Posterior vena cava (tissue), 2 donors: ENCODE measurements at places on chromosomes 13 and 19.

DNA sequence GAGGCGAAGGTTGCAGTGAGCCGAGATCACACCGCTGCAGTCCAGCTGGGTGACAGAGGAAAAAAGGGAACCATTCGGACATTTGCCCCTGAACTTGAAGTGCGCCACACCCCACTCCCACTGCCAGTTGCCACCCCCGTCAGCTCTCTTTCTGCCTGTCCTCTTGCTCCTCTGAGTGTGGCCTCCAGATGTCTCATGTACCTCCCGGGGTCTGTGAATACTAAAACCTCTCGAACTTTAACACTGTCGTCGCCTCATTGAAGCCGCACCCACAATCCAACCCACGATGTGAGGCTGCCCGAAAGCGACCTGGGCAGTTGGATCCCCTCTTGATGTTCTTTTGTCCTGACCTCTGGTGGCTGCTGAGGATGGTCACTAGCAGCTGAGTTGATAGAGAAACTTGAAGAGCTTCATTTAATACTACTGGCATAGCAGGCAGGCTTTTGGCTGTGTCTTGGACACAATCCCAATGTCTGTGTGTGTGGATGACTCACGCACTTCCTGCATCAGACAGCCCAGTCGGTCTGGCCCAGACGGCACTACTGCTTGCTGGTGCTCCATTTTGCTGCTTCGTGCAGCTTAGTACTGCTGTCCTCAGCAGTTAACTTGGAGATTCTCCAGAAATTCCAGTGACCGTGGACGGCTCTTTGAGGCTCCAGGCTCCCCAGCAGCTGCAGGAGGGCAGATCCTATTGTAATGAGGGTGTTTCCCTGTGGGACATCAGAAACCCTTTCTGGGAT lies 4.2 kb downstream of the FPR3 start:
- DNase-seq, result peak; percentile 96

GRCh38 chr13:24274452-24275021 lies 34.8 kb upstream of the C1QTNF9 start:
- no peak for DNase-seq

- no peak for DNase-seq
Observed at GRCh38 chr13:21010621-21011020, 50.8 kb downstream of the LATS2 start.

DNA sequence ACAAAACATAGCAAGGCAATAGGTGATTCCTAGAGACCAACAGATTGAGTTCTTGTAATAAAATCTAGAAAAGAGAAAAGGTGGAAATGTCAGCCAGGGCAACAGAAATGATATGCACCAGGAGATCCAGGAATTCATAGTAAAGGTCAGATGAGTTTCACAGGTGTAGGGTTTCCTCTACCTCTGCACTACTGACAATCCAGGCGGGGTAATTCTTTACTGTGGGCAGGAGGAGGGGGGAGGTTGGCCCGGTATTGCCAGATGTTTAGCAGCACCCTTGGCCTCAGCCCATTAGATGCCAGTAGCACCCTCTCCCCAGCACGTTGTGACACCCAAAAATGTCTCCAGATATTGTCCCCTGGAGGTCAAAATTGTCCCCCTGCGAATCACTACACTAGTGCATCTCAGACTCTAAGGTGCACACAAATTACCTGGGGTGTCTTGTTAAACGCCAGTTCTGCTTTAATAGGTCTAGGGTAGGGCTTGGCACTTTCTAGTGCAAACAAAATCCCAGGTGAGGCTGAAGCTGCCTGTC lies 3.5 kb upstream of the UBAC2 start:
- no peak for DNase-seq

DNA sequence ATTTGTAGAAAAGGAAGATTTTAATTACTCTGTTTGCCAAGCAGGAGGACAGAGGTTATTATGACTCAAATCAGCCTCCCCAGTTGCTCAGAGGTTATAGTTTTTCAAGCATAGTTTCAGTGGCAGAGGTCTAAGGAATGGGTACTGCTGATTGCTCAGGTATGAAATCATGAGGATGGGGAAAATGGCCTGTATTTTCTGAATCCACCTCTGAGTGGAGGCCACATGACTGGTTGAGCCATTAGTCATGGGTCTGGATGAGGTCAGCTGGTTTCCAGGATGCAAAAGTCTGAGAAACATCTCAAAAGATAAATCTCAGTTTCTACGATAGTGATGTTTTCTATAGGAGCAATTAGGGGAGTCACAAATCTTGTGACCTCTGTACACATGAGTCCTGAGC lies 62.8 kb upstream of the CEACAM8 start:
- no peak for DNase-seq

DNA sequence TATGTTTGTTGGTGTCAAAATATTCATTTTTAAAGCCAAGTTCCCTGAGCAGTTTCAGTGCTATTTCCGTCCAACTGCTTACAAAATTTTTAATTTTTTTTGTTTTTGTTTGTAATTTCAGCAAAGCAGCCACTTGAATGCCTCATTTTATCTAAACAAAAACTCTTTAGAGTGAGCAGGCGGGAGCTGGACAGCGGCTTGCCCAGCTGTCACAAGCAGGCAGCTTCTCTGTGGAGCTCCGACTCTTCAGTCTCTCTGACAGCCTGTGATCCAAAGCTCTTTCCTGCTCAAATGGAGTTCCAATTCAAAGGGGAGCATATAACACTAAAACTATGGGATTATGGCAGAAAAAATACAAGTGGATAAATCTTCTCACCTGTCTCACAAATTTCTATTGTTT lies 618.3 kb upstream of the PCDH20 start:
- DNase-seq, result no peak

DNA sequence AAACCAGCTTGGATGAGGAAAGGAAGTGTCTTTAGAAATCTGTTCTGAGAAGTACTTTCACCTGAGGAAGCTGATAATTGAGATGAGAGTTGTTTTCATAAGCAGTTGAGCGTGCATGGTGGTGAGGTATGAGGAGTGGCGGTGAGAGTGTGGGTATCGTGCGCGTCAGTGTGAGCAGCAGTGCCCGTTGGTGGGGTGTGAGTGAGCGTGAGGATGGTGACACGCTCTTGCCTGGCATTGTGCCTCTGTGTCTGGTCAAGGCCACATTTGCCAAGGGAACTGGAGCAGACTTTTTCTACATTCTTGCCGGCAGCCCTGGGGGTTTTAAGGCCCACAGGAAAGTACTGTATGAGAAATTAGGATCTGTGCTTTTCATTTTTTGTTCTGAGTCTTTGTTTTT lies 36.5 kb upstream of the TEX29 start:
- no peak for DNase-seq

- no peak for DNase-seq
Observed at GRCh38 chr13:23842406-23842805, 46.8 kb downstream of the MIPEP start.

GRCh38 chr19:51345076-51345620 lies 3.2 kb upstream of the VSIG10L start:
- no peak for DNase-seq
